ENCODE measurements at places on chromosomes 2 and 18.

DNA sequence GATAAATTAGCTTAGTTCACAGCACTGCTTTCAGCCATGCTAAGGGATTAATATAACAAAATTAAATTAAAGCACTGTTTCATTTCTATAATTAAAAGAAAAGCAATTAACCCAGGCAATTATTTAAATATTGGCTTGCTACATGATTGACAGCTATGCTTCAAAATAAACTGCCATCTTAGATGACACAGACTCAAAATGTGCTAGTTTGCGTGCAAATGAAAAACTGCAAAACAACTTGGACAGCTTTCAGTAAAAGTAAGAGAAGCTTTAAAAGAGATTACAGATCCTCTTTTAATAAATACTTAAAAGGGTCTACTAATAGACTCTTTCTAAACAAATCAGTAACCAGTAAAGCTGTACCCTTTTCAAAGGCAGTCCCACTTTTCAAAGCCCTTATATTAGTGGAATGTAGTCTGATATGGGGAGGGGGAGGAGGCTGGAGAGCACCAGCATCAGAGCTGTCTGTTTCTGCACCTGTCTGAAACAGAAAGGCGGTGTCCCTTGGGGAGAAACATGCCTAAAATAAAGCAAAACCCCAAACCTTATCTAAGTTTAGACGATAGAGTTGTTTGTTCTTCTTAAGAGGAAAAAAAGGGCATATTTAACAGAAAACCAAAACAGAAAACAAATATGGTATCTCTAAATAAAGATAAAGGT lies 20.8 kb downstream of the EIF2AK3 start:
- no peak for DNase-seq

- DNase-seq: no peak
Observed at GRCh38 chr2:239394346-239394945, 6.4 kb downstream of the HDAC4 start.

- DNase-seq: no peak
Observed at GRCh38 chr18:6731222-6731596, 1.7 kb downstream of the ARHGAP28 start.

GRCh38 chr18:79404567-79404910 lies 8.8 kb downstream of the NFATC1 start:
- no peak for DNase-seq

All from esophagus squamous epithelium (tissue), 5 donors.